Osteoblast (primary cell): ENCODE measurements at places on chromosomes 13 and 19.

DNA sequence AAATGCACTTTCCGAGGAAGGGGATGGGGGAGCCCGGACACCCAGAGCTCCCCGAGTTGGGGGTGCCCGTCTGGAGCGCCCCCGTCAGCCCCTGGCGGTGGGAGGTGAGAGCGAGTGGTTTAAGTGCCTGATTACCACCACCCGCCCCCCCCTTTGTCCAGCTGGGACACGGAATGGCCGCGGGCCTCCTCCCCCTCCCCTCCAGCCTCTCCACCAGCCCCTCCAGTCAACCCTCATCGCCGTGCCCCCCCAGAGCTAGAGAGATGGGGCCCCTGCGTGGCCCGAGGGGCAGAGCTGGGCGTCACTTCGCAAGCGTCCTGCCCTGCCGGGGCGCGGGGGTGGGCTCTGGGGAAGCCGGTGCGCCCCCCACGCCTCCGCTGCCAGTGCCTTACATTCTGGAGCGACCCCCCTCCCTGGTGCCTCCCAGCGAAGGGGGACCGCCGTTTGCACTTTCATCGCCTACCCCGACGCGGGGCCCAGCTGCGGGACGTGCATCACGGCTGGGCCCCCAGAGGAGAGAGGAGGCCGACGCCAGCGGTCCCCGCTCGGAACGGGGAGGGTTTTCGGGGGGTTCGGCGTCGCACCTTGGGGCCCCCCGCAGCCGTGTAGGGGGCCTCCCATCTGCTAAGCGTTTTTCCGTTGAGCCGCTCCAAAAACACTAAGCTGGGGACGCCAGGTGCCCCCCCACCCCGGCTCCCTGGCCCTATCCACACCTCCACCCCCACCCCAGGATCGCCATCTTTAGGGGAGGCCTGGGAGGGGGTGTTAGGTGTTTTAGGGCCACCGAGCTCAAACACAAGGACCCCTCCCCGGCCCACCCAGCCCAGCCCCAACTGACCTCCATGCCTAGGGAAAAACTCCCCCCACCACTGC is 16.4 kb downstream of the SMIM24 start:
- DNase-seq, result peak; percentile 63

GRCh38 chr13:41259875-41260501 is 3.4 kb downstream of the MTRF1 start:
- no peak for DNase-seq

GRCh38 chr13:33537026-33537425 is 251.5 kb upstream of the STARD13 start:
- peak; percentile 65 for DNase-seq

- DNase-seq, result no peak
These were observed 334.0 kb downstream of the TBC1D4 start for GRCh38 chr13:75147946-75148345.

DNA sequence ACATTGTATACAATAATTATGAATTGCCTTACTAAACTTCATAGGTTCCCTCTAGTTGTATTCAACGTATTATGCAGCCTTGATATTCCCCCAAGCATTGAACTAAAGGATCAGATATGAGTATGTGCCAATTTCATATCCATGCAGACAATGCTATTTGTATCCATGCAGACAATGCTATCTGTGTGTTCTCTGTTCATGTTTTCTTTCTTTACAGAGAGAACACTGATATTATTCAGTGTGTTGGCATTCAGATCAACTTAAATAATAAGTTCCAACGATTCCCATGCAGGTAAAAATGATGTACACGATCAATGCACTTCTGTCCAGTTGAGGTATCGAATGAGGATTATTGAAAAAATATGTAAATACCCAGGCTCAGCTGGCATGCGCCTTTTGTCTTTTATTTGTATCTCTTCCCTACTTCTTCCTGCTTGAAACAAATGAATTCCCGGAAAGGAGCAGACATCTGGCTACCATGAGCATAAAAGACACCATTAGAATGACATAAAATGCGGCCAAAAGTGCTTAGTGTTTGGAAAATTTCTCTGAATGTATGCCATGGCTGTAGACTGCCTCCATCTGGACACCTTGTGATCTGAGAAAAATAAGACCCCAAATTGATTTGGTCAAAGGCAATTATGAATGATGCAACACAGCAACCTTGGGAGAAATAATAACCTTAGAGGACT is 731.5 kb downstream of the SLITRK1 start:
- no peak for DNase-seq

- no peak for DNase-seq
These were observed 11.6 kb upstream of the ATP8B3 start for GRCh38 chr19:1823539-1824251.

DNA sequence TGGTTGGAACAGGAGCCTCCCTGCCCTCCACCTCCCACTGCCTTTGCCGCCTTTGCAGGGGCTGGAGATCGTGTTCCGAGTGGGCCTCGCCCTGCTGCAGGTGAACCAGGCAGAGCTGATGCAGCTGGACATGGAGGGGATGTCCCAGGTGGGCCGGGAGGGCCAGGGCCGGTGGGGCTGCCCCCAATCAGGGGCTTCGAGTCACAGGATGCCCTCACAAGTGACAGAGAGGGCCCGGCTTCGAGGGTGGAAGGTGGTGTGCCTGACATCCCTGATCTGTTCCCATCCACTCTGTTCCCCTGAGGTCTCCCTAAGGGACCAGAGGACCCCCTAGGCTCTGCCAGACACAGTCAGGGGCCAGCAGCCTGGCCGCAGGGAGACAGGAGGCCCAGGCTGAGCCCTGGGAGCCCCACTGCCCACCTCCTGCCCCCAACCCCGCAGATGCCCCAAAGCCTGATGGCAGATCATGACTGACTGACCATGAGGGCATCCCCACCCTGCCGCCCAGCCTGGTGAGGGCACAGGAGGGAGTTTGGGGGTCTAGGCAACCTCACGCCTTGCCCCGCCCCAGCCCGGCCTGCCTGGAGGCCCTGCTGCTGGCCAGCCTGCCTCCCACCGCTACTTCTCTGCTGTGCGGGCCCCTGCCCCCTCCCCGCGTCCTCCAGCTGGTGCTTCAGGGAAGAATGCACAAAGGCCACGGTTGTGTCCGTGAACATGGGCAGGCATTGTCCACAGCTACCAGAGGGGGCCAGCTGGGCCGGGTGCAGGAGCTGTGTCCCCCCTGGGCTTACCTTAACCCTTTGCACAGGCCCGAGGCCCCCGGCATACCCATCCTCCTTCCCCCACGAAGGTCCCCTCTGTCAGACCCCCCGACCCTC is 21.8 kb downstream of the EVI5L start:
- peak; percentile 84 for DNase-seq

GRCh38 chr13:50074843-50075242 is 59.6 kb downstream of the KCNRG start:
- no peak for DNase-seq

DNA sequence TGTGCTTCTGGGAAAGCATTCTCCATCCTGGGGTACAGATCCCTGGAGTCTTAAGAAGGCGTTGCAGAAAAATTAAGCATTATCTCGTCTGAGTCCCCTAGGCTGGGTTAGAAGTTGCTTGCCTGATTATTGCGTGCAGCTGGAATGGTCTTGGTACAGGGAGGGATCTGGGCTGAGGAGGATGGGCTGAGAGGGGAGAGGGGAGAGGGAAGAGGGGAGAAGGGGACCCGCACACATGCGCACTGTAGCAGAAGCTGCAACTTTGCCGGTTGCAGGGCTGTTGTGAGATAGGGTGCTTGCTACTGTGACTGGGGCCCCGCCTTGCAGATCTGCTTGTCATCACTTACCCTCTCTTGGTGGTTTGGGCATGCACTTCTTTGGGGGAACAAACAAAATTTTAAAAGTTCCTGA is 316.8 kb downstream of the DLEU7 start:
- DNase-seq, result no peak

DNA sequence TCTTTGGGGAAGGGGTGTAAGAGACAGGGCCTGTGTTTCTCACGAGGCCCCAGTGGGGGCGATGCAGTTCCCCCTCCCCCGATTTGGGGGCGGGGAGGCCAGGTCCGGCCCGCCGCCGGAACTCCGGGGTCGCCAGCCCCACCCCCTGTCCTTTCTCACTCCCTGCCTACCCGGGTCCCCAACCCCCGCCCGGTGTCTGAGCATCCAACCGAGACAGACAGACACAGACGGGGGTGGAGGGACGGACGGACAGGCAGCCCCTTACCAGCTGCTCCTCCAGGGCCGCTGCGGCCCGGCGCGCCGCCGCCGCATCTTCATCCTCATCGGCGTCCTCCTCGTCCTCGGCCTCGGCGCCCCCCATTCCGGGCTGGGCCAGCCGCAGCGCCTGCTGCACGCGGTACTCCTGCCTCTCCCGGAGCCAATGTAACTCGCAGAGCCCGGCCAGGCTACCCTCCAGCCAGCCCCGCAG is 397 bp downstream of the DACT3 start:
- DNase-seq, result no peak

DNA sequence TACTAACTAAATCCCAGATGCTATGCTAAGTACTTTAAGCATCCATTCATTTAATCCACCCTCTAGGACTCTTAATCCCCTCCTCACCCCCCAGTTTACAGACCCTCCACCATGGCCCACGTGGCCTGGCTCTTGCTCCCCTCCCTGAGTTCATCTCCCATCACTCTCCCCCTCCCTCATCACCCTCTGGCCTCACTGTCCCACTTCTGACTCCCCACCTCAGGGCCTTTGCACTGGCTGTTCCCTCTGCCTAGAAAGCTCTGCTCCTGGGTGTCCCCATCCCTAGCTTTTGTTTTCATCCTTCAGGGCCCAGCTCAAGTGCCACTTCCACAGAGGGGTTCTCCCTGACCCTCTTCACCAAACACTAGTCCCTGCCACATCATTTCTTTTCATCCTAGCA is 4.2 kb downstream of the B9D2 start:
- DNase-seq, result peak; percentile 43

- peak; percentile 84 for DNase-seq
These were observed 8.0 kb downstream of the DPP9 start for GRCh38 chr19:4715529-4716221.

DNA sequence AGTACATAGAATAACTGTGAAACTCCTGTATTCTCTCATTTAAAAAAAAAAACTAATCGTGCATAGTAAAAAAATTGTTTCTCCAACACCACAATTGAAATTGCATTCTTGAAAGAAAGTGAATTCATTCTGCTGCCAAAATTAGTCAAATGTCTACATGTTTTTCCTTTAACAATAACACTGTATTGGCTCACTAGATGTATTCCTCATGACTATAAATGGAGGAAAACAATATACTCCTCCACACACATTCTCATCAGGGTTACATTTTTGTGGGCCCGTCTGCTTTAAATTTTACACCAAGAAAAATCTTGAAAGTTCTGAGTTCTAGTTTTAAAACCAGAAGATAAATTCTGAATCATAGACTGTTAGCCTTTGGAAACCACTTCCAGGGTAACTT is 233.6 kb downstream of the KLF12 start:
- no peak for DNase-seq

GRCh38 chr19:18672606-18673337 is 10.7 kb upstream of the CRTC1 start:
- peak; percentile 94 for DNase-seq

DNA sequence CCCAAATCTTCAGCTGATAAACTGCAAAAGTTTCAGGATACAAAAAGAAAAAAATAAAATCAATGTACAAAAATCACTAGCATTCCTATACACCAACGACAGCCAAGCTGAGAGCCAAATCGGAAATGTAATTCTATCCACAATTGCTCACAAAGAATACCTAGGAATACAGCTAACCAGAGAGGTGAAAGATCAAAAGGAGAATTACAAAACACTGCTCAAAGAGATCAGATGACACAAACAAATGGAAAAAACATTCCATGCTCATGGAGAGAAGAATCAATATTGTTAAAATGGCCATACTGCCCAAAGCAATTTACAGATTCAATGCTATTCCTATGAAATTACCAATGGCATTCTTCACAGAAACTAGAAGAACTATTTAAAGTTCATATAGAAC is 29.5 kb downstream of the NLRP11 start:
- DNase-seq, result no peak

- peak; percentile 85 for DNase-seq
These were observed 485 bp downstream of the CPAMD8 start for GRCh38 chr19:17025991-17026658.

- no peak for DNase-seq
These were observed 420 bp upstream of the FSD1 start for GRCh38 chr19:4303819-4304537.

GRCh38 chr13:76214001-76214400 is 577.9 kb downstream of the LMO7 start:
- DNase-seq, result no peak

- DNase-seq, result peak; percentile 70
These were observed 121.0 kb downstream of the COG6 start for GRCh38 chr13:39776439-39776838.

- DNase-seq, result peak; percentile 96
These were observed at the start of gene RHPN2 for GRCh38 chr19:33064792-33065550. Gene RHPN2 (minus strand): TSS chr19:33064888. CDS start chr19:33064852, 36 bp downstream.

DNA sequence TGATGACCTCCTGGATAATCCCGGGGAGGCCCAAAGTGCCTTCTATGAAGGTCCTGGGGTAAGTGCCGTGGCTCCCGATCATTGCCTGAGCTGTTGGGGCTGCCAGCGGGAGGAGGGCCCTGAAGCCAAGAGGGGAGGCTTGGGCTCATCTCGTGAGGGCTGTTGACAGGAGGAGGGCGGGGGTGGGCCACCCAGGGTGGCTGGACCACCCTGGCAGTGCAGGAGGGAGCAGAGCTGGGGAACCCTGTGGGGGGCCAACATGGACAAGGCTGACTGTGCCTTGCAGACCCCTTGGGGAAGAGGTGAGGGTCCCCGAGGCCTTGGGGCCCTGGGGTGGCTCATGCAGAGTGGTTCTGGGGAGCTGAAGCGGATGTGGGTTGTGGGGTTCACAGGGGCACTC is 37.4 kb upstream of the EHD2 start:
- DNase-seq, result peak; percentile 46

DNA sequence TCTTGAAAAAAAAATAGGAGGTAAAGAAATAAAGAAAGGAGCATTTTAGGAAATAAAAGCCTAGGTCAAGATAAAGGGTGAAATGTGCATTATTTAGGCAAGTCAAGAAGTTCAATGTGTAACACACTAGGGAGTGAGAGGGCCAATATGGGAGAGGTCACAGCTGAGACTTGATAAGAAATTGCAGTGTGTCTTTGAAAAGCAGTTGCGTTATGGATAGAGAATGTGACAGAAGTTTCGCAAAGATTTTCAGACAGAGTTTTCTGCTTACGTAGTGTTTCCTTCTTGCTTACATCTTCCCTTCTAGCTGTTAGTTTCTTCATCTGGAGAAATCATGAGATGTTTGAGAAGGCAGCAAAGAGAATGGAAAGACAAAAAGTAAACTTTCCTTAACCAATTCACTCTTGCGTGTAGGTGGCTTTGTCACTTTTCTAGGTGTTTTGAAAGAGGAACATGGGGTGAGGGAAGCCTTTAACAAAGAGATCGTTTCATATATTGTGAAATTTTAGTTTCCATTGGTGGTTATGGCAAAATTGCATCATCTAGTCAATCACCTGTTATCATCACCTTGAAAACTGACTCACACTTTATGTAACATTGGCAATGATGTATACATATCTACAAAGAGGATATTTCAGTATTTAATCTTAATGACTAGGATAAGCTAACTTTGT is 975.5 kb downstream of the OLFM4 start:
- DNase-seq, result no peak

GRCh38 chr13:110562036-110562597 is 595 bp upstream of the RAB20 start:
- DNase-seq, result no peak

- peak; percentile 52 for DNase-seq
These were observed 503.4 kb downstream of the SLITRK1 start for GRCh38 chr13:83378908-83379307.

- no peak for DNase-seq
These were observed 57.3 kb upstream of the CEACAM8 start for GRCh38 chr19:42652021-42652420.

- no peak for DNase-seq
These were observed 16.3 kb downstream of the ZNF714 start for GRCh38 chr19:21098291-21098690.
